ENCODE measurements at places on chromosomes 3 and 15.

GRCh38 chr3:39383881-39384664 is 903 bp downstream of the SLC25A38 start:
- peak; percentile 94 for DNase-seq

DNA sequence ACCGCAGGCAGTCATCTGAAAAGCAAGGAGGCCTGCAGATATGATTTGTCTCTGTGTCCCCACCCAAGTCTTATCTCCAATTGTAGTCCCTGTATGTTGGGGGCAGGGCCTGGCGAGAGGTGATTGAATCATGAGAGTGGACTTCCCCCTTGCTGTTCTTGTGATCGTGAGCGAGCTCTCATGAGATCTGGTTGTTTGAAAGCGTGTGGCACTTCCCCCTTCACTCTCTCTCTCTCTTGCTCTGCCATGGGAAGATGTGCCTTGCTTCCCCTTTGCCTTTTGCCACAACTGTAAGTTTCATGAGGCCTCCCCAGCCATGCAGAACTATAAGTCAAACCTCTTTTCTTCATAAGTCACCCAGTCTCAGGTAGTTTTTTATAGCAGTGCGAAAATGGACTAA is 83.3 kb downstream of the TMCO5A start:
- no peak for DNase-seq

GRCh38 chr15:71146580-71146982 is 31.3 kb downstream of the THSD4 start:
- DNase-seq = no peak

- DNase-seq = peak; percentile 14
Measured at GRCh38 chr3:195441476-195441991, 1.3 kb downstream of the ACAP2 start.

DNA sequence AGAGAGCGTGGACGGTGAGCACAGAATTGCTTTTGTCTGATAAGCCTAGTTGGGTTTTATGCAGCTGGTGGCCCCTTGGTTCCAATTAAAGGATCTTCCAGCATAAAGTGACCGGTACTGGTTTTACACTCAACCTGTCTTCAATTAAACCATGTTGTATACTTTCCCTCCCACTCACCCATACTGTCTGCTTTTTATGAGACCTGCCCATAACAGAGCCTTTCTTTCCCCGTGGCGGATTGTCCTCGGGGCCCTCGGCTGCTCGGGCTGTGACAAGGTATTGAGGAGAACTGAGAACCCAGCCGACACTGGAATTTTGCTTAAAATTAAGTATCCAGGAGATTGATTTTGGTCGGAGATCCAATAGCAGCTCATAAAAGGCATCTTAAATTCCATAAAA is 98.4 kb downstream of the TMEM266 start:
- DNase-seq = no peak

GRCh38 chr15:81530271-81530691 is 156.3 kb upstream of the TMC3 start:
- peak; percentile 18 for DNase-seq

- DNase-seq = no peak
Measured at GRCh38 chr3:170605490-170605889, 19.6 kb upstream of the SLC7A14 start.

DNA sequence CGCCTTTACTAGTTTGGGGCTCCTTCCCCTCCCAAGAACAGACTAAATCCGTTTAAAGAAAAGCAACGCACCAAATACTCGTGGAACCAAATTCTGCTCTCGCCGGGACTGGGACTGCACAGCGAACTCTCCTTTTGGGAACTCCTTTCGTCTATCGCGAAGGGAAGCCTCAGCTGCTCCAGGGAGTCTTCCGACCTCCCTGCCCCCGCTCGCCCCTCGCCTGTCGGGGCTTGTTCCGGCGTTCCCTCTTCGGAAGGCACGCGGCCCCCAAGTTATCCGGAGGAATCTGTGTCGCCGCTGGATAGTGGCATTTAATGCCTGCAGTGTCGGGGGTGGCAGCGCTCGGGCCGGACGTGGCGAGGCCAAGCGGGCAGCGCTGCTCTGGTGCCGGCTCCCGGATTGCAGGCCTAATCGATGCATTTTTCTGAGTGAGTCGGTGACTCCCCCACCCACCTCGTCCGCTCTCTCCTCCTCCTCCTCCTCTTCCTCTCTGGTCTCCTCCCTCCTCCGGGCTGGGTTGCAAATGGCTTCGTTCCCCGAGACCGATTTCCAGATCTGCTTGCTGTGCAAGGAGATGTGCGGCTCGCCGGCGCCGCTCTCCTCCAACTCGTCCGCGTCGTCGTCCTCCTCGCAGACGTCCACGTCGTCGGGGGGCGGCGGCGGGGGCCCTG is at the start of gene TRIM71:
Gene TRIM71 (plus strand): TSS at position 440 of the 671 bp plus-strand sequence. CDS start 84 bp downstream, at position 524.
- DNase-seq = no peak

DNA sequence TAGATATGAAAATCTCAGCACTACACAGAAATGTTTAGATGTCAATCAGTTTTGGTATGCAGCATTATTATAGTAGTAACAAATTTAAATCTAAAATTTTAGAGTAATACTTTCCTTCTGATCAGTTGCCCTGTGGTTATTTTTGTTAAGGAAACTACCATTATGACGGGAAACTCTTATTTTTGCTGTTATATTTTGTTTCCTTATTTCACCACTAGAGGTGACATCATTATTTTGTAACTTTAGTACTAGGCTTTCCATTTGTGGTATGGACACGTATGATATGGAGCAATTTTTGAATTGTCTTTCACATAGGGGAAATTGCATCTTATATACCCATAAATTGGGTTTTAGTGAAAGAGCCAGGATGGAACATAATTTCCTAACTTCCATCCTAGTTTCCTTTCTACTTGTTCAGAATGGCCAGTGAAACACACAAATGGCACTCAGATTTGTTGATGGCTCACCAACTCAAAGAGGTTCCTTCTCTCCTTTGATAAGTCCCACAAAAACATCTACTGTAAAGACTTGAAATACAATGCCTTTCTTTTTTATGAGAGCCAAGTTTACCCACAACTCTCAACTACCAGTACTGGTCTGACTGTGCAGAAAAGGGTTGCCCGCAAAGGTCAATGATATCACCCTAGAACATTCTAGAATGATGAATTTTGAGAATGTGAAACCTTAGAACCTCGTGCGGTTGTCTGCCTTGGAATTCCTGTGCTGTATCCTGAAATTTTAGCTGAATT is 19.4 kb upstream of the PPP4R2 start:
- peak; percentile 63 for DNase-seq

- no peak for DNase-seq
Measured at GRCh38 chr3:46359733-46360493, 6.0 kb downstream of the CCR2 start.

- no peak for DNase-seq
Measured at GRCh38 chr3:182121401-182121800, 409.7 kb downstream of the SOX2 start.

GRCh38 chr3:90136456-90137191 is 1029.2 kb downstream of the EPHA3 start:
- DNase-seq = no peak

DNA sequence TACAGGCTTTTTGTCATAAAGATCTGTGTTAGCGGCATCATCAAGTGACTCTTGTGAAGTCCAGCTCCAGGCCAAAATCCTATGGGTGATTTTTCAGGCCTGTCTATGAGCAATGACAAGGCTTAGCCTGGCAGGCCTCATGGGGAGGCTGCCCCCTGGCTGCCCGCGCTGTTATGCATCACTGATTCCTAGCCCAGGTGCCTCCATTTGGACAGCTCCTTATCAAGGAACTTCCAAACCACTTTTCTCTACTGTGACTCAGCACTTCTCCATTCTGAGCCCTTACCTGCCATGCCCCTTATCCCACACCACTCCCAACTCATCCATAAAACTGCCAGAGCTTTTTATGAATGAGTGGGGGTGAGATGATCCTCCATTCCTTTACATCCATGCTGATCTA is 91.5 kb upstream of the C3orf80 start:
- no peak for DNase-seq

DNA sequence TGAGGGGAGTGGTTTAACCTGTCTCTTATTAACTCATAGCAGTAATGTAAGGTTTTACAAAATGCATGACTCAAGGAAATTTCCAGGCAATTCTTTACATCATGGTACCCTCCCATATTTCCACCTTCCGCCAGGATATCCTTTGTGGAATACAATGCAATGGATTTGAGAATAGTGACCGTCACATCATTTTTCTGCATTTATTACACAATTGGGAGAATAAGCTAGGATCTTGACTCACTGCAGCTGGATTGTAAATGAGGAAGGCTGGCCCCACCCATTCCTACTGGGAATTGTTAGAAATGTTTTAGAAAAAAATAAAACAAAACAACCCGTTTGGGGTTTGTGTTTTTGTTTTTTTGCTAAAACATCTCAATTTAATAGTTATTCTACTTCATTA is 97.4 kb downstream of the IMPG2 start:
- DNase-seq = no peak

GRCh38 chr3:45778761-45779201 is 17.6 kb downstream of the SLC6A20 start:
- peak; percentile 6 for DNase-seq

DNA sequence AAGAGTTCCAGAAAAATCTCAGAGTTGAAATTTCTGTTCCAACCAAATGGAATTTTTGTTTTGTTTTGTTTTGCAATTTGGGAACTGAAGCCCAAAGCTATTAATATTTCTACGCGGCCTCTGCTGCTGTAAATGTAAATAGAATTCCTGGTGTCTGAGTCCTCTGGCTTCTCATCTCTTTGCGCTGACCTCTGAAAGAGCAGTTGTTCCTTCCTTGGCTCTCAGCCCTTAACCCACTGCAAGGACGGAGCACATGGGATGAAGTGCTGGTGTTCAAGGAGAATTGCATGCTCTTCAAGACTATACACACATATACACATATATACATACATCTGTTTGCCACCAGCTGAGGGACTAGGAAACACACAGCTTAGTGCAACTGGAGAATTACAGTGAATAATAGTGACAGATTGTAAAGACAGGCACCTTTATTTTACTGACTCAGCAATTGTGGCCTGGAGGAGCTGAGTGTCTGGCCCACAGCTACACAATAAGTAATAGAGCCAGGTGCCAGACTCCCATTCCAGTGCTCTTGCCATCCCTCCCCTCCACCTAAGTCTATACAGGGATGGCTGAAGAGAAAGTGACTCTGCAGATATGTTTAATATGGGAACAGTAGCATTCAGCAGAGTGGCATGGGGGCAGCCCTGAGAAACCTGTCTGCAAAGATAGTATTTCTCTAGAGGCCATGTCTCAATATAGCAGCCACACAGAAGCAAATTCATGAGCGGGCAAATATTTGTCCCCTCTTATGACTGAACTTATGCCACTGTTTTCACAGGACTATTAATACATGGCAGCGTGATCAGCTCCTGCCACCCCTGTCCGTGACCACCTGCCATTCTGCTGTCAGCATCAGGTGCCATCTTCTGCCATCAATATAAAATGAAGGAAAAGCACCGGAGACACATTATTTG is 42.3 kb downstream of the NEK10 start:
- DNase-seq = peak; percentile 95

GRCh38 chr3:116037954-116038911 is 407.1 kb downstream of the LSAMP start:
- DNase-seq = no peak

DNA sequence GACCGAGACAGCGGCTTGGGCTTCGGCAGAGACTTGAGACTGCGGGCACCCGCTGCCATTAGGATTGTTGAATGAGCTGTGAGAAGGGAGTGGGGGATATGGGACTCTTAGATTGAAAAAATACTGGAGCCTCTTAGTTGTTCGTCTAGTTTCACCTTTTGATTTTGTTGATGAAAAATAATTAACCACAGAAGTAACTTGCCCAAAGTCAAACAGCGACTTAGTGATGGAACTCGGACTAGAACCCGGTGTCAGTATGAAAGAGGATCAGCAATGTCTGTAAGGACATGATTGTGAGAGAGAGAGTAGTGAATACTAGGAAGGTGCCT is 510 bp upstream of the GOLGB1 start:
- DNase-seq = no peak

GRCh38 chr3:129592381-129593131 is 13.9 kb downstream of the PLXND1 start:
- DNase-seq = no peak

GRCh38 chr3:159872374-159873109 is 116.1 kb upstream of the IL12A start:
- DNase-seq = peak; percentile 96

DNA sequence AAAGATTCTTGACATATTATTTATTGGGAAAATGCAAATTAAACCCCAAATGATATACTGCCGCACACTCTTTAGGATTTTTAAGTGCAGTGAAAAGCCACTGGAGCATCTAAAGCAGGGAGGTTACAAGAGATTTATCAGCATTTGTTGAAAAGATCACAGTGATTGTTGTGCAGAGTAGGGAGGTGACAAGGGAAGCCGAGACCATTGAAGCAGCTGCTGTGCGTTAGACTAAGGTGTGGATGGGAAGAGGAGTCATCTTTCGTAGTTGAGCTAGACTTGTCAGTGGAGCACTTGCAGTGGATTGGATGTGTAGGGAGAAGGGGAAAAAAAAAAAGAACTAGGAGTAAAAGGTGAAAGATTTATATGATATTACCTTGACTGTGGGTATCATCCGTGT is 854.6 kb downstream of the NTRK3 start:
- no peak for DNase-seq

- no peak for DNase-seq
Measured at GRCh38 chr3:128327606-128328031, 139.1 kb downstream of the DNAJB8 start.

DNA sequence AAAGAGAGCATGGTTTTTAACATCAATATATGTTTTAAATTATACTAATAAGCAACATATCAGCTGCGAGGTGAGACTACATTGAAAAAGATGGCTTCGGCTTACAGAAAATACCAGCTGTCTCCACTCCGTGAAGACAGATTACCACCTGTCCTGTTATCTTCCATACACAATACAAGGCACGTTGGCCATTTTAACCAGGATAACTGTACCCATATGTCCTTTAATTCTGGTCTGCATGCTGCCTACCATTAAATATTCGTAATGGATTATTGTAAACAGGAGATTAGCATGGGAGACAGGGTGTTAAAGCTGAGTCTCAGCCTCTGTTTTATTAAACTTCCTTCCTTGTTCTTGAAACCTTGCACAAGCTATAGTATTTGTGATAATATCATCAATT is 855.5 kb downstream of the ROBO1 start:
- DNase-seq = no peak

- DNase-seq = peak; percentile 68
Measured at GRCh38 chr15:37981775-37982174, 47.3 kb downstream of the TMCO5A start.

DNA sequence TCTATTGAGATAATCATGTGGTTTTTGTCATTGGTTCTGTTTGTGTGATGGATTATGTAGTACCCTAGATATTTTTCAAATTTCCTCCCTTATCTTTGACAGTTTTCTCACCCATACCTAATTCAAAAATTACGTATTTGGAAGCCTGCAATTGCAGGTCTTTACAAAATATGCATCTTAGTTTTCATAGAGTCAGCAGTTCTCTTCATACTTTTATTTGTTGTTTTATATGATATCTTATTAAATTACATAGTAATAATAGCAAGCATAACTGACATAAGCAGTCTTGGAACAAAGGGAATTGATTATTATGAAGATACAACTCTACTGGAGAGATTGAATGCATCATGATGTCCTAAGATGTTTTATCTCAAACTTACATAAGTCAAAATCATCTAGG is 215.3 kb upstream of the CHRM5 start:
- DNase-seq = no peak

GRCh38 chr3:195075199-195075940 is 195.6 kb downstream of the XXYLT1 start:
- DNase-seq = peak; percentile 37

GRCh38 chr3:49717959-49718857 is 1.3 kb downstream of the AMIGO3 start:
- no peak for DNase-seq

GRCh38 chr15:100114100-100114499 is 227.7 kb downstream of the ADAMTS17 start:
- peak; percentile 84 for DNase-seq

Data from iris pigment epithelial cell (primary cell).